IPS DF 19.7 (cell line): ENCODE measurements at places on chromosomes 7 and 10.
A peak's percentile ranks its signal among the peaks of the same experiment; 100 is the strongest.

- no peak for DNase-seq
Measured at GRCh38 chr7:129438839-129439651, 4.8 kb downstream of the STRIP2 start.

DNA sequence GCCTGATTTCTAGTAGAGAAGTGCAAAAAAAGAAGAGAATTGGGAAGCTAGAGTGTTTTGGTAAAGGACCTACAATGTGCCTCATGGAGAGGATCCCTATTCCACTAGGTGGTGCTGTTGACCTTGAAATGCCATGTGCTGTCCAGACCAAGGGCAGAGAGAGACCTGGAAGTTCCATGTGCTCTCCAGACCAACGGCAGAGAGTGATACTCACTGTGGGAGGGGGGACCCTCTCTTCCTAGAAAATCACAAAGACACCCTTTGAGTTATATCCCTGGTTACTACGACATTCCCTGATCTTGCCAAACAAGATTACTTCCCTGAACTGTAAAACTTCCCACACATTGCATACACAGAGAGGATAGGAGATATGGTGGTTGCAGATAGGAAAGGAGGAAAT, 212.7 kb upstream of the ZNF804B start:
- DNase-seq: peak; percentile 47

- DNase-seq: no peak
Measured at GRCh38 chr10:21910798-21911197, 92.7 kb downstream of the DNAJC1 start.

- DNase-seq: no peak
Measured at GRCh38 chr7:35760143-35760745, 40.6 kb upstream of the SEPTIN7 start.

GRCh38 chr7:149604521-149604920, 106.9 kb upstream of the ZNF746 start:
- DNase-seq: no peak

DNA sequence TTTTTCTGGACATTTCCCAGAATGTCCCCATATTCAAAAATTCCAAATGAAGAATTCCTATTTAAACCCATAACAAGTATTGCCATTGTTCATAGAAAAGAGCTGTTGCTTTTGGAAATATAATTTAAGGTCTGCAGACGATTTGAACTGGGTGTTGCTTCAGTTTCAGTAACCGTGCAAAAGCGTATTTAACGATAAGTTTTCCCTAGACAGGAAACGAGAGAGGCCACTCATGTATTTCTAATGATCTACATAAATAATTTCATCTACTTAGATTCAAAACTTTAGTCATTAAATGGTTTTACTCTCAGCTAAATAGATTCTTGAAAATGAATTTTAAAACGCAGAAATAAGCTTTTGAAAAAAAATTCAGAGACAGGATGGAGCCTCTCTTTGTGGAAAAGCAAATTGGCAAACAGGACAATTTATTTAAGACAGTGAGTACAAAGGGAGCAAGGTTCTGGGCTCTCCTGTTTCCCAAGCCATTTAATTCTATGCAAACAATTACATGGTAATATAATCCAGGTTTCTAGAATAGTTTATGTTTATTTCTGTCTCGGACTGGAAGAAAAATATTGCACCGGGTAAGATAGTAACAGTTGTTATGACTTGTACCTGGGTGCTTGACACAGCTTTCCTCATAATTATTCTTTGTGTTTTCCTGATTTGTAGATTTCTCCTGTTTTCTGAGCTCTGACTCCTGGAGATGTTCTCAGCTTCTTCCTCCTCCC, 263.0 kb downstream of the BAMBI start:
- DNase-seq: no peak

DNA sequence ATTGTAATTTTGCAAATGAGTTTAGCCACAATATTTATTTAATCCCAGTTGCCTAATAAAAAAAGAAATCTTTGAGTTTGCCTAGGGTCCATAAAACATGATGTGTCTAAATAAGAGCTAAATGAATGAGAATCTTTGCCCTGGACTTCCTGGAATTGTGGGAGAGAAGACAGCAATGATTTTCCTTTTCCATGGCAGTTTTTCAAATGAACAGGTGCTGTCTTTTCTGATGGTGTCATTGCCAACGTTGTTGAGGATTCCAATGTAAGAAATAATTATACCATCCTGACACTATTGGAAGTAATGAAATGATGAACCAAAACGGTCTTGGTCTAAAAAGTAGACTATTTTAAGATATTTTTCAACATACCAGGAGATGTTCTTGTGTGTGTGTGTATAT, 984.7 kb upstream of the CELF2 start:
- no peak for DNase-seq

GRCh38 chr10:103665162-103665889, 171.8 kb downstream of the NEURL1 start:
- DNase-seq: no peak

DNA sequence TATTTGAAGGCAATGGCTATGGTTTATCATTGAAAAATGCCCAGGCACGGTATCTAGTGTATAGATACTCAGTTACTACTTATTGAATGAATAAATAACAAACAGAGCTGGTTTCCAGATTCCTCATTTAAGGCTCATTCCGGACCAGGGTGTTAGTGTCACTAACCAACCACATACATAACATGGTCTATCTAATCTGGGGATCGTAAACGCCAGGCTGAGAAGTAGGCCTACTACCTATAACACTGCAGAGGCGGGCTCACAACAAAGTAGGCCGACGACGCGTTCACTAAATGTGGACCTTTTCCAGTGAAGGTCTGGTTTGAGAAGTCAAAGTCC, 423 bp downstream of the LSM5 start:
- no peak for DNase-seq

DNA sequence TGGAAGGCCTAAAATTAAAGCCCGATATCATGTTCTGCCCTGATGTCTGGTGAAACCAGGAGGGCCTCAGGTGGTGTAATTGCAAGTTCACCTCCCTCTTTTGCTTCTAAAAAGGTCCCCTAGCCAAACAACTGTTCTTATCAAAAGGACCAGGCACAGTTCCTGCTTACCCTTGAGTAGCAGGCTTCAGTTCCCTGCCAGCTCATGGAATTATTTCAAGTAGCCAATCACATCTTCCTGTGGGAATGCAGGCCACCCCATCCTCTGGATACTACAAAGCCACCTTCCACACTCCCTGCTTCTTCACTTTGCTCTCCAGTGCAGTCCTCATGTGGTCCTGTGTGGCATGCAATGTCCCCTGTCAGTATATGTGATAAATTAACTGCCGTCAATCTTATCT, 97.7 kb upstream of the GALNT17 start:
- DNase-seq: no peak

GRCh38 chr7:44366986-44367385, 41.6 kb upstream of the CAMK2B start:
- no peak for DNase-seq

DNA sequence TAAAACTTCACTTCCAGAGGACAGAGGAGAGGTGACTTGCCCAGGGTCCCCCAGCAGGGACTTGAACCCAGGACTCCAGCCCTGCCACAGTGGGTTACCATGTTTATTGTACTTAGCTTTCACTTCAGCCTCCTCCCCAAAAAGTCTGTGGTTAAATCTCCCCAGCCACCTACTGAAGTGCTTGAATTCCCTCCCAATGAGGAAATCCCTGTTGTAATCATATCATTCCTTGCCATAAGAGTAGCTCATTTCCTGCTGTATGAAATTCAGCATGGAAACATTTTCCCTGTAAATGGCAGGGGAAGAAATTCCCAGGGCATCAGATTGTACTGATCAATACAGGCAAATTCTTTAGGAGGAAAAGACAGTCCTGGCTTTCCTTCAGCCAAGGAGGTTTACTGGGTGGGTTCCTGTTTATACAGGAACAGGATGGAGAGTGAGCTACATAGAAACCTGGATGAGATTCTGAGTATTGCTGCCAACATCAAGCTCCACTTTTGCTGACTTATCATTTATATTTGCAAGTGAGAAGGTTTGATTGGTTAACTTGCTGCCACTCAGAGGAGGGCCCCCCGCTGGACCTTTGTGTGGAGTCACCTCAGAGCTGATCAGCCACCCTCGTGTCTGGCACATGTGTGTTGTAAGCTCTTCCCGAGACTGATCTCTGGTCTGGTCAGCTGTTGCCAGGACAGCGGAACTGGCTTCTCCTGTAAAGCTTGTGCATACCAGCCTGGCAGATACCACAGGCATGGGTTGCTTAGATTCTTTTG, 16.4 kb upstream of the PDZD8 start:
- no peak for DNase-seq

GRCh38 chr10:7123774-7124173, 287.1 kb downstream of the SFMBT2 start:
- DNase-seq: no peak

GRCh38 chr7:41134300-41135255, 568.3 kb downstream of the INHBA start:
- DNase-seq: no peak

DNA sequence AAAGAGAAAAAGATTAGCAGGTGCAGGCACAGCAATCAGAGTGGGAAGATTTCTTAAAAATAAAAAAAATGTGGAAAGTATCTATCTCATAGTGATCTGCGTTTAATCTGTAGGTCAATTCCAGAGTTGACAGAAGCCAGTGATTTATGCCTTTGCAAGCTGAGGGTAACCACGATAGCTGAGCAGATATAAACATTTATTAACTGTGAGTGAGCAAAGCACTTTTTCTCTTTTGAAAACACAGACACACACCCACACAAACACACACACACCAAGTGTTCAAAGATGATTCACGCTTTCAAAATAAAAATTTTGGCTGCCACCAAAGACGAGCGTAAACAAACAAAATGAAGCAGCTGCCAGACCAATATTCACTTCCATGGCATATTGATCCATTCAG, 243.2 kb upstream of the SLC26A5 start:
- no peak for DNase-seq

DNA sequence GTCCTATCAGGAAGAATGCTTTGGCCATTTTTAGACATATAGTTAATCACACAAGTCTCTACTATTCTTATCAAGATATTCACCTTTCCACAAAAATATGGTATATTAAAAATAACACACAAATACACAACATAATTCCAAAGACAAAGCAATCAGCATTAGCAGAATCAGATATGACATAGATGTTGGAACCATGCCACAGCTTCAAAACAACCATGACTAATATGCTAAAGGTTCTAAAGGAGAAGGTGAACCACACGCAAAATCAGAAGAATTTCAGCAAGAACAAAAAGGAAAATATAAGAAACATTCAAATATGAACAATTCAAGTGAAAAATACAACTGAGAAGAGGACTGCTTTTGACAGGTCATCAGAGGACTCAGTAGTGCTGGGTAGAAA, 670.2 kb upstream of the SORCS1 start:
- no peak for DNase-seq

DNA sequence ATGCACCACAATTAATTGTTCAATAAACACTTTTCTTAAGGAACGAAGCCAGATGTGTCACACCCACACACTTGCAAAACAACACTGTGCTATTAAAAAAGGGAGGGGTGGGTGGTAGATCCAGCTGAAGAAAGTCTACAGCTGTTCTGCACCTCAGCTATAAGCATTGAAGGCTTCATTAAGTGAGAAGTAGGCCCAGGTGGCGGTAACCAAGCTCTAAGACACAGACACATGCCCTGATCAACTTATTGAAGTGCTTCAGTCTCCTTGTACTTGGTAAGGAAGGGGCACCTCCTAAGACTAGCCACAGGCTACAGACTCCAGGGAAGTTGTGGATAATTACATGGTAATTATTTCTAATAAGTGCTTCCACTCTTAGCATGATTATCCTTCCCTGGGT, 4.5 kb upstream of the CPVL start:
- DNase-seq: no peak

DNA sequence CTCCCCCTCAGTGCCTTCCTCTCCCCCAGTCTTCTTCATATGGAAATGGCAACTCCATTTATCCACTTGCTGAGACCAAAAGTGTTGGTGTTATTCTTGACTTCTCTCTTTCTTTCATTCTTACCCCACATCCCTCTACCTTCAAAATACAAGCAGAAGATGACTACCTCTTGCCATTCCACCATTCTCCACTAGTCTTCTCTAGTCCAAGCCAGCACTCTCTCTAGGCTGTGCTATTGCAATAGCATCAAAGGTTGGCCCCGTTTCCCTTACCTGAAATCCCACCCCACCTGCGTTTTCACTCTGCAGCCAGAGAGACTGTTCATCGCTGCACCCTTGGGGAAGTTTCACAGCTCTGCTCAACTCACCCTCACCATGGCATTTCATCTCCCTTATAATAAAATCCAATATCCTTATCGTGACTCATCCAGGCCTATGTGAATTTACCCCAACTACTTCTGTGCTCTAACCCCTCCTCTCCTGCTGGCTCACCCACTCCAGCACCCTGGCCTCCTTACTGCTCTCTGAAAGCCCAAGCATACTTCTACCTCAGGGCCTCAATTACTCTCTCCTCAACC, 109.1 kb downstream of the LSM5 start:
- no peak for DNase-seq

DNA sequence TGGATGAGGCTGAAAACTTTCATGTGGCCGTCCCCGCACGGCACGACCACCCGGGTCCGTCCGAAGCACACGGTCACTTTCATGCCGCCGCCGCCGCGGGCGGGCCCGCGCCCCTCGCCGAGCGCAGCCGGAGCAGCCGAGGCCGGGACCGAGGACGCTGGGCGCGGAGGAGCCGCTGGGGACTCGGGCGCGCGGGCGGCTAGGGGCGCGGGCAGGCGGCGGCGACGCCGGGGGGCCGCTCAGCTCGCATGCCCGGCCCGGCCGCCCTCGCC, 247 bp downstream of the PARD3 start:
- DNase-seq: no peak

GRCh38 chr7:50181081-50181480, 88.0 kb upstream of the ZPBP start:
- no peak for DNase-seq

GRCh38 chr10:18607503-18608378, 43.6 kb downstream of the NSUN6 start:
- DNase-seq: no peak

GRCh38 chr7:48242846-48243245, 71.6 kb downstream of the ABCA13 start:
- DNase-seq: no peak

GRCh38 chr7:43868181-43868580, 1.1 kb downstream of the MRPS24 start:
- DNase-seq: no peak

DNA sequence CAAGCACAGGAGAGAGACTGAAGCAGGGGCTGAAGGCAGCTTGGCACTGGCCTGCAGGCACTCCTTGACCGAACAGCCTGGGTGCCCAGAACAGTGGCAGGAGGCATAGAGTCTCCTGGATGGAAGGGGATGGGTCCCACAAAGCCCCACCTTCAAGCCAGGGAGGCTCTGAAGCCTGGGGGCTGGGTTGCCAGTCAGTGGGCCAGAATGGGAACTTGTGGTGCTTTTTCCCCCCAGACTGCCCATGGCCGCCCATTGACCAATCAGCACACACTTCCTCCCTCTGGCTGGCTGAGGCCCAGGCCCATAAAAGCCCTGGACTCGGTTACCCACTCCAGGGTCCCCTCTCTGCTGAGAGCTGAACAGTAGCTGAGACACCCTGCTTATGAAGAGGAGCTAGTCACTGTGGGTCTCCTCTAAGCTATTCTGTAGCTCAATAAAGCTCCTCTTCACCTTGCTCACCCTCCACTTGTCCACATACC, 109.6 kb downstream of the ELAPOR2 start:
- DNase-seq: no peak
